ENCODE measurements at places on chromosomes 5 and 9. TPM values are rescaled to one million over a fixed set of nuclear protein-coding genes. Genes with fewer than 3 reads are reported as not detected.

SGCD gene
- not detected for total RNA-seq

CDC20B gene
- not detected for total RNA-seq

PAM gene
- 175 TPM for total RNA-seq

ITK gene
- not detected for total RNA-seq

AFAP1L1 gene
- total RNA-seq, result 72.3 TPM

CDC25C gene
- total RNA-seq, result 9.4 TPM

SLC46A2 gene
- not detected for total RNA-seq

UCK1 gene
- 25.4 TPM for total RNA-seq

TMC1 gene
- total RNA-seq, result 0.13 TPM

CEP78 gene
- 27.0 TPM for total RNA-seq

OGN gene
- total RNA-seq, result not detected

SLC4A9 gene
- not detected for total RNA-seq

ALG2 gene
- 43.2 TPM for total RNA-seq

SEPTIN8 gene
- 45.8 TPM for total RNA-seq

CCL27 gene
- total RNA-seq, result not detected

TPPP gene
- 0.07 TPM for total RNA-seq

Data from mammary microvascular endothelial cell (primary cell).